CD4-positive, alpha-beta T cell treated with Interleukin-4 for 4 hours (primary cell): ENCODE measurements at places on chromosomes 3 and 15.
A peak's percentile ranks its signal among the peaks of the same experiment; 100 is the strongest.

DNA sequence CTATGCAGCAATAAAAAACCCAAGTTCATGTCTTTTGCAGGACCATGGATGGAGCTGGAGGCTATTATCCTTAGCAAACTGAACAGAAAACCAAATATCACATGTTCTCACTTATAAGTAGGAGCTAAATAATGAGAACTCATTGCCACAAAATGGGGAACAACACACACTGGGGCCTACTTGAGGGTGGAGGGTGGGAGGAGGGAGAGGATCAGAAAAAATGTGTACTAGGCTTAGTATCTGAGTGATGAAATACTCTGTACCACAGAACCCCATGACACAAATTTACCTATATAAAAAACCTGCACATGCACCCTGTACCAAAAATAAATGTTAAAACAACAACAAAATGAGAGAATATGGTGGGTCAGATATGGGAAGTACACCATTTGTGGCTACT is 49.6 kb upstream of the AADACL2 start:
- no peak for DNase-seq

DNA sequence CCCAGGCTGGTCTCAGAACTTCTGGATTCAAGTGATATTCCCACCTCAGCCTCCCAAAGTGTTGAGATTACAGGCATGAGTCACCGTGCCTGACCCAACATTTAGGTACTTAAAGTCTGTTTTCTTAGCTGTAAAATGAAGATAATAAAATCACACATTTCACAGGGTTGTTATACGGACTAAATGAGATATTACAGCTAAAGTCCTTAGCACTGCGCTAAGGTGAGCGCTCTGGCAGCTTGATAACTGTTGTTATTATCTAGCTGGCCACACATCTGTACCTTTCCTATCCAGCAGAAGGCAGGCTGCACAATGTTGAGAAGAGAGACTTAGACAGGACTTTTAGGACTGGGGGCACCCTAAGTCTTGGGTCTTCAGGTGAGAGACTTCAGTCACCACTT is 2.7 kb upstream of the LIPH start:
- DNase-seq: no peak

GRCh38 chr3:57179580-57180410 is 14.6 kb upstream of the IL17RD start:
- no peak for DNase-seq

DNA sequence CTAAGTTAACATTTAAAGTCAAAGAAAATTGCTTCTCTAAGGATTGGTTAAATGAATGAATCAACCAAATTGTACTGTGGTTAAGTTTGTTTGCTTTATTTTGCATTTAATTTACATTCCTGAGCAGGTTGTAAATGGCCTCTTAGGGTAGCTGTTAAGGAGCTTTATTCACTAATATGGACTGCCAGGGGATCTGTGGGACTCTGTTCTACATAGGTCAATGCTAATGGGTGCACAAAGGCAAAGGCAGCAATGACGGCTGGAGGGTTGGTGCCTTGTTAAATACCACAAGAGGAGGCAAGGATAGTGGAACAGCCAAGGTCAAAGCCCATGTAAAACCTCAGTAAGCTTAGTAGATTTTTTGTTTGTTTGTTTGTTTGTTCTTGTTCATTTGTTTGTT is 89.3 kb upstream of the P2RY1 start:
- no peak for DNase-seq

DNA sequence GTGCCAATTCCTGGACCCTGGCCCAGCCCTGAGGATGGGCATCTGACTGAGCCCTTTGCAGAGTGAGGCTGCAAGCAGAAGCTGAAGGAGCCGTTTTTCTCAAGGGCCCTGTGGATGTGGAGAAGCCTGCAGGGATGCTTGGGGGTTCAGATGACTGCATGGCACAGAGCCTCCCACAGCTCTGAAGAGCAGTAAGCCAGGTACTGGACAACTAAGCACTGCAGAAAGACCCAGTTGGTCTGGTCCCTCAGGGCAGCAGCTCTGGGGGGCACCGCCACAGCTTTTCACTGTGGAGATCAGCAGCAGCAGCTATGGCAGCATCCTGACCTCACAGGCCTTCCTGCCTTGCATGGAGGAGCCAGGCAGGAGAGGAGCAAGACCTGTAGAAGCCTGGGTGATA is 67.6 kb downstream of the CRYGS start:
- no peak for DNase-seq

DNA sequence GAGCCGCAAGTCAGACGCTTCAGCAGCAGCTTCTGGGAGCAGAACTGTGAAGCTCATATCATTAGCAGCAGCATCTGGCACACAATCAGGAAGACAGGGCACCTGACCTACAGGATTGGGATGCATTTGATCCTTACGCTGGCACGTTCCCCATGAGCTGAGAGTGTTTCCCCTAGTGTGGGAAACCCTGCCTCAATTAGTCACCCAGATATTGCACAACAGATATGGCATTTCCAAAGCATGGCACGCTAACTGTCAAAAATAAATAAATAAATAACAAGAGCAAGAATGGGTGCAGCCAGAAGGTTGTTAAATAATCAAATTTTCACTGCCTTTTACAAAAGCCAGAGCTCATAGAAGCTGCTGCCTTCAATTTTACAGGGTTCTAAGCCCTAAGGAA is 189.6 kb upstream of the THBS1 start:
- no peak for DNase-seq

GRCh38 chr15:39833515-39833981 is 50.9 kb upstream of the FSIP1 start:
- no peak for DNase-seq

DNA sequence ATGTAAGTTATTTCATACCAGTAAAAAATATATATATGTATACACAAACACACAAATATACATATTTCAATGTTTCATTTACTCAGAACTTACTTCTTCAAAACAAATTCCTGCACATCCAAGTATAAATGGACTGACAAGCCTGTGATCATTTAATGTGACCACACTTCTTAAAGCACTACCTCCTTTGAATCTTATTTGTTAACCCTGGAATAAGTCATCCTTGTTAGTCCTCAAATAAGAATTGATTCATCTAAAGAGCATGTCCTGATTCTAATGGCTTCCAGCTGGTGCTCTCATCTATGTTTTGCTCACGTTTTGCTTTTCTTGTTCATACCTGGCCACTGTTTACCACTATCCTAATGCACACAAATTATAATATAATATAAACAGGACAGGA is 103.9 kb upstream of the UBP1 start:
- DNase-seq: no peak

DNA sequence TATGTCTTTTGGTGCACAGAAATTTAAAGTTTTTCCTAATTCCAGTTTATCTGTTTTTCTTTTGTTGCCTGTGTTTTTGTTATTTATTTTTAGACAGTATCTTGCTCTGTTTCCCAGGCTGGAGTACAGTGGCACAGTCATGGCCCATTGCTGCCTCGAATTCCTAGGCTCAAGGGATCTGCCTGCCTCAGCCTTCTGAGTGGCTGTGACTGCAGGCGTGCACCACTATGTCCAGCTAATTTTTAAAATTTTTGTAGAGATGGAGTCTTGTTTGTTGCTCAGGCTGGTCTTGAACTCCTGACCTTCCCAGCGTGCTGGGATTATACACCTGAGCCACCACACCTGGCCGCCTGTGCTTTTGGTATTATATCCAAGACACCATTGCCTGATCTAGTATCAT is 22.8 kb downstream of the KAT2B start:
- no peak for DNase-seq

- no peak for DNase-seq
These were observed 488.7 kb downstream of the RSL24D1 start for GRCh38 chr15:54707805-54708752.

DNA sequence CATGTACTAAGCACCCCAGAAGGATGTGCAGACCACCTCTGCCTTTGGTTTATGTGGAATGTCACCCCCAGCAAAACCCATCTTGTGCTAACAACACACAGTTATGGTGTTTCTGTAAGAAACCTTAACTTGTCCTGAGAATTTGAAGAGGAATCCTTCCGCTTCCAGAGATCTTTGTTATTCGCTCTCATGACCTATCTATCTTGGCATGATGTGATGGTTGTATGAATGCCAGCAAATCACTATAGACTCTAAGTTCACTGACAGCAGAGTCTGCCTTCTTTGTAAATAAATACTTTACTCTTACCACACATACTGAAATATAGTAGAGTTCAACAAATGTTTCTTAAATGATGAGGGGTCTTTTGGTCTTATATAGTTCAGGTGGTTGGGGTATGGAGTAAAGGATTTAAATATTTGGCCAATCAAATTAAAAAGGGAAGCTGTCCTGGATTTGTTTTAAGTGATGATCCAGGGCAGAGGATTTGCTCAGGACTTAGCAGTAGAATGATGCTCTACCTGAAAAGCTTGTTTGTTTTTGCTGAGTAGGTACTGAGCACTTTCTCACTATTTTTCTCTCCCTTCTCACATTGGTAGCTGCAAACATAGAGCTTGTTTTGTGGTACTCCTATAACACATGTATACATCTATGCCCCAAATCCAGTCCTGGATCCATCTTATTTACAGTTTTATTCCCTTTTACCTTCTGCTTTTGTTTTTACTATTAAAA is 27.9 kb upstream of the RTP1 start:
- no peak for DNase-seq

DNA sequence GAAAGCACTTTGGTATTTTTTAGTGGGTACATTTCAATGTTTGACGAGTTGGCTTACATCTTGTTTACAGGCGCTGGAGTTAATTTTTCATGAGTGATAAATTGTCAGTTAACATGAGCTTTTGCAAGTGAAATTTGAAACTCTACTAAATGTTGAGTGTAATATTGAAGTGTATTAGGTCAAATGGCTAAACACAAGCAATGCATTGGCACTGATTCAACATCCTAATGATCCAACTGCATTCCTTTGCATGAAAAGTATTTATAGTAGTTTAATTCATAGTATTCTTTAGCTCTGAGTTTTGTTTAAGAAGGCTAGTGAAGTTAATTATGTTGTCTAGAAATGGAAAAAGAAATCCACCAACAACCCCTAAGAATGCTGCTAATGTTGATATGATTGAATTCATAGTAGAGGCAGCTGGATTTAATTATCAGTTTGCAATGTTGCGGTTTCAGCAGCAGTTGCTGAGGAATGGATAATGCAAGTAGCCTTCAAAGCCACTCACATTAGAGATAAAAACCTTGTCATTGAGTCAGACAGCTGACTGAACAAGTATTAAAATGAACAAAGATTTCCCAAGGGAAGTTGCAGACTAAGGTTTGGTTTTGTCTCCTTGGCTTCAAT is 245.6 kb upstream of the GOLIM4 start:
- no peak for DNase-seq

DNA sequence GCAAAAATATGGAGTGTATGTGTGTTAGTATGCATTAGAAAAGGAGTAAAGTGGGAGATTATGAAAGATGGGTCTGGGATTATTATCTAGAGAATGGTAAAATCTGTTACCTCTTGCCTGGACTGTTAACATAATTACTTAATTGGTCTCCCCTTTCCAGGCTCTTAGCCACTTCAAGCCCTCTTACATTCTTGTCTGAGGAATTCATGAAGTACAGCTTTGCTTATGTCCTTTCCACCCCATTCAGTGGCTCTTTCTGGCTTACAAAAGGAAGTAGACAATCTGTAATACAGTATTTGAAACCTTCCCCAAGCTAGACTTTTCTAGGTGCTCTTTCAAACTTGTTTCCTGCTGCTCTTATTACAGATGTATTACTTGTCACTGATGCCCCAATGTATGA is 129.8 kb downstream of the MBNL1 start:
- DNase-seq: no peak

DNA sequence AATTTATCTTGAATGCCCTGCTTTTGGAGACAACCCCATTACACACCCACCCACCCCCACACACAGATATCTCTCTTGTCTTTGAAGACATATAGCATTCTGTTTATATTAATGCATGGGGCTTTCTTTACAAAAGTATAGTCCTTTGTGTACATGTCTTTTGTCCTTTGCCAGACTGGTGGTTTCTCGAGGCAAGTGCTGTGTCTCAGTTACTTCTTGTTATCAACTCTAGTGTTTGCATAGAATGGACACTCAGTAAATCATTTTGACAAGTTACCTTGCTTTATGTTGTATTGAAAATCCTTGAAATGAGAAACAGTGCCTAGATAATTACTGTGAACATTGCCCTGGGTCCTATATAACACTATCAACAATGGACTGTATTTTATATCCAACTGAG is 33.9 kb downstream of the KBTBD8 start:
- no peak for DNase-seq

- no peak for DNase-seq
These were observed 531 bp downstream of the LZTFL1 start for GRCh38 chr3:45841420-45841756.

DNA sequence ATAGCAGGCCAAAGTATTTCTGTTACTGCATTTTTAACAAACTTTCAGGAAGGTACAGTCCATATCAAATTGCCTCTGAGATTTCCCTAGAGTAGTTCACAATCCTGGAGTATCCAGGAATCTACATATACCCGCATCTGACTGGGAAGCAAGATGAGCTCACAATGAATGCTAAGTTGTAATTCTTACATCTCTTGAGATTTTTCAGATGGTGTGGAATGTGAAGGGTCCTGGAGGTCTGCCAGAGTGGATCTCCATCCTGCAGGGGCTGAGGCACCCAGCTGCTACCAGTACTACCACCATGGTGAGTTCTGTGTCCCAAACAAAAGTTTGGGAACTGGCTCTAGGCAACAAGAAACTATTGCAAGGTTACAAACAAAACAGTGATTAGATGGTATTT is 156.7 kb upstream of the CCDC54 start:
- no peak for DNase-seq

DNA sequence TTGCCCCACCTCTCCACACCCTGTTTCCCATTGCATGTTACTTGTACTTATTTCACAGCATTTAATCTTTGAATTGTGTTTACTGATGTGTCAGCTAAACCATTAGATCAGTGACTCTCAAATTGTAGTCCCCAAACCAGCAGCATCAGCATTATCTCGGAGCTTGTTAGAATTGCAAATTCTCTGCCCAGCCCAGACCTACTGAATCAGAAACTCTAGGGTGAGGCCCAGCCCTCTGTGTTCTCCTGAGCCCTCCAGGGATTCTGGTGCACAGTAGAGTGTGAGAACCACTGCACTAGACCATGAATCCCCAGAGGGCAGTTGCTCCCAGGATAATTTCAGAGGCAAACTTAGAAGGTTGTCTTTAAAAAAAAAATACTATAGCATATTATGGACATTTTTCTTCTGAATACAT is 13.0 kb downstream of the PLD1 start:
- DNase-seq: no peak

GRCh38 chr3:47663630-47664240 is 85.1 kb upstream of the CSPG5 start:
- no peak for DNase-seq

GRCh38 chr3:132317229-132317948 is at the start of gene ACP3:
Gene ACP3 (plus strand): TSS chr3:132317407. CDS start chr3:132317457, 50 bp downstream.
- DNase-seq: peak; percentile 11

GRCh38 chr15:96209285-96209735 is 121.2 kb upstream of the NR2F2 start:
- DNase-seq: no peak
